ENCODE measurements at places on chromosomes 1 and 21. TPM values are rescaled to one million over a fixed set of nuclear protein-coding genes. Genes with fewer than 3 reads are reported as not detected.

DNA sequence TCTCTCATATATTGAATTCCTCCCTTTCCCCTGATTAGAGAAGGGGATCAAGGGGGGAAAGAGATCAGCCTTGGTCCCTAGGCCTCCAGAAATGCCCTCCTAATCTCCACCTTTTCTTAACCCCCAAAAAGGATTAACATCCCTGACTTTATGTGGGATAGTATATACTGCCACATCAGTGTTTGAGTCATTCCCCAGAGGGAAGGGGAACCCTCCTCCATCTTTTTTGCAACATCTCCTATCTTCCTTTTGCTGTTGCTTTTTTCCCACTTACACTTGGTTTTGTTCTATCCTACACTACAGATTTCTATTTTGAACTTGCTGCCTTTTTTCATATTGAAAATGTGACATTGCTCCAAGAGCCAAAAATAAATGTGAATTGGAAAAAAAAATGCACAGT, 65.4 kb upstream of the PODN start:
- peaks cover 3% of the 10 kb centered on the region for H3K27me3 ChIP-seq
- DNase-seq = no peak
- no peaks in the 10 kb centered on the region for H3K4me1 ChIP-seq
- no peaks in the 10 kb centered on the region for H3K36me3 ChIP-seq
- no peak overlapping the region for H3K4me3 ChIP-seq
- no peak overlapping the region for H3K27ac ChIP-seq

Gene CORT
- not detected for polyA plus RNA-seq

GRCh38 chr21:31414263-31415000, 70.4 kb upstream of the TIAM1 start:
- no peak for DNase-seq
- H3K36me3 ChIP-seq = peaks cover 6% of the 10 kb centered on the region
- no peak overlapping the region for H3K27ac ChIP-seq
- H3K27me3 ChIP-seq = no peaks in the 10 kb centered on the region
- H3K4me3 ChIP-seq = no peak overlapping the region

- H3K36me3 ChIP-seq = no peaks in the 10 kb centered on the region
- DNase-seq = no peak
- no peaks in the 10 kb centered on the region for H3K27me3 ChIP-seq
- peak overlapping the region; percentile 99 for H3K27ac ChIP-seq
Observed at GRCh38 chr21:33266789-33267135, 595 bp downstream of the IL10RB start.

Gene ACTA1
- not detected for polyA plus RNA-seq

DNA sequence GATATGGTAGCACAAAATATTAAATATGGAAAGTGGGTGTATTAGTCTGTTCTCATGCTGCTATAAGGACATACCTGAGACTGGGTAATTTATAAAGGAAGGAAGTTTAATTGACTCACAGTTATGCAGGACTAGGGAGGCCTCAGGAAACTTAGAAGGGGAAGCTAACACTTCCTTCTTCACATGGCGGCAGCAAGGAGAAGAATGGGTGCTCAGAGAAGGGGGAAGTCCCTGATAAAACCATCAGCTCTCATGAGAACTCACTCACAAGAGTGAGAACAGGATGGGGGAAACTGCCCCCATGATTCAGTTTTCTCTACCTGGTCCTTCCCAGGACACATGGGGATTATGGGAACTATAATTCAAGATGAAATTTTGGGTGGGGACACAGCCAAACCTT, 15.8 kb upstream of the BACE2 start:
- H3K27me3 ChIP-seq = peaks cover 7% of the 10 kb centered on the region
- H3K27ac ChIP-seq = no peak overlapping the region
- H3K4me1 ChIP-seq = peaks cover 21% of the 10 kb centered on the region
- no peak overlapping the region for H3K4me3 ChIP-seq

DNA sequence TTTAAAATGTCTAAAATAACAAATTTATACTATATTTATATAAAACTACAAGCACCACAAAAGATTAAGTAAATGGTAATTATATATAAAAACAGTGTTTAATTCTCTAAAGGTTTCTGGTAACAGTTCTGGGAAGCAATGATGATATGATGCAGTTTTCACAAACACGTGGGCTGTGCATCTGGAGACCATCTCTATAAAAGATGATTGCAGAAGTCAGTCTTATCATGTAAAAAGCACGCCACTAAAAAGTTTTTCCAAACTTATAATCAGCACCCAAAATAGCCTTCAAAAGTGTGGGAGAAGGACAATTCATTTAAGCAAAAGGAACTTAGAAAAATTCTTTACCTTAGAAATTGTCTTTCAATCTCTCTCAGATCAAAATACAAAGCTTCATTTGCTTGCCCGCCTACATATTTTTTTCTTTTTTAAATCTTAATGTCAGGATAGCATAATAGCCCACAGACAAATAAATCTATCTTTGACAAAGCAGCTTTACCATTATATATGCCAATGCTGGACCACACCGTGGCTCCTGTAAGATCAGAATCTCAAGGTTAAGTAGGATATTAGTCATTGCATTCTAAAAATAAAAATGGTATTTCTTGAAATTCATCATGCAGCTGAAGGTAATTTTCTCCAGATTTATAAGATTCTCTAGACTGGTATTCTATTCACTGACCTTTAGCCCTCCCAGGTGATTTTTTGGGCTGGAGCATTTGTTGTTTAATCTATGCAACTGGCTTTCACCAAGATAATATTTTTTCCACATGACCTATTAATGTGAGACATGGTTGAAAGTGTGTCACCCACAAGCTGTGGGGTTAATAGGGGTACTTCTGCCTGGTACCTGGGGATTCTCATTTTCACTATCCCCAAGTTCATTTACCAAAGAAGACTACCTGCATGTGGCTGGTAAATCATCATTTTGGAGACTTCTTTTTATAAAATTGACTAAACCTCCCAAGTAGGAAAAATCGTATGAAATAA, 189.6 kb upstream of the ST6GALNAC5 start:
- H3K4me3 ChIP-seq = no peak overlapping the region
- no peaks in the 10 kb centered on the region for H3K36me3 ChIP-seq
- H3K27ac ChIP-seq = no peak overlapping the region
- no peaks in the 10 kb centered on the region for H3K4me1 ChIP-seq
- no peaks in the 10 kb centered on the region for H3K27me3 ChIP-seq
- DNase-seq = no peak

- peaks cover 29% of the 10 kb centered on the region for H3K36me3 ChIP-seq
- no peak for DNase-seq
- no peak overlapping the region for H3K27ac ChIP-seq
- H3K4me3 ChIP-seq = peak overlapping the region; percentile 57
- no peaks in the 10 kb centered on the region for H3K27me3 ChIP-seq
- H3K4me1 ChIP-seq = peaks cover 13% of the 10 kb centered on the region
Observed at GRCh38 chr1:150928286-150928685, 2.1 kb downstream of the SETDB1 start.

DNA sequence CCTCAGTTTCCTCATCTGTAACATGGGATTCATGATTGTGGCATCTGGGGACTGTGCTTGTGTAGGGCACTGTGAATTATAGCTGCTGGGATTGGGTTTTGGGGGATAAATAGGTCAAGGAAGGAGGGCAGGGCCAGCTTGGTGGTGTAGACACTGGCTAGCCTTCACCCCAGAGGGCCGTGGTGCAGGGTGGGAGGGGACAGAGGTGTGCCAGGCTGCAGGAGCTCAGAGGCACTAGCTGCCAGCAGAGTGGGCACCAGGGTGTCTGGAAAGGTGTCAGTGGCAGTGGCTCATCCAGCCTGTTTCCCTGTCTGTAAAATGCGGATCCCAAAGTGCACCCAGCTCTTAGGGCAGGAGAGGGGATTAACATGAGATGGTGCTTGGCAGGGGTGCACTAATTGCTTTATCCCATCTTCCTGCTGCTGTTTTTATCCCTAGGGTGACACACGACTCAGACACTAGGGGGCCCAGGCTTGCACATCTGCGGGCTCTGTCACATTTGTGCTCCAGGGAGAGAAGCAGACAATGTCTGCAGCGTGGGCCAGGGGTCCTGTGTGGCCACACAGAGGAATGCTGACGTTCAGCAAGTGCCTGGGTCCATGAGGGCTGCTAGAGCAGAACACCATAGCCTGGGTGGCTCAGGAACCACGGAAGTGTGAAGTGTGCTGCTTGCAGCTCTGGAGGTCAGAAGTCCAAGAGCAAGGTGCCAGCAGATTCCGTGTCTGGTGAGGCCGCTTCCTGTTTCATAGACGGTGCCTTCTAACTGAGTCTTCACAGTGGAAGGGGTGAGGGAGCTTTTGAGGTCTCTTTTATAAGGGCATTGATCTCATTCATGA, 19.3 kb downstream of the OBSCN start:
- no peaks in the 10 kb centered on the region for H3K27me3 ChIP-seq
- H3K27ac ChIP-seq = no peak overlapping the region
- H3K36me3 ChIP-seq = peaks cover 43% of the 10 kb centered on the region

DNA sequence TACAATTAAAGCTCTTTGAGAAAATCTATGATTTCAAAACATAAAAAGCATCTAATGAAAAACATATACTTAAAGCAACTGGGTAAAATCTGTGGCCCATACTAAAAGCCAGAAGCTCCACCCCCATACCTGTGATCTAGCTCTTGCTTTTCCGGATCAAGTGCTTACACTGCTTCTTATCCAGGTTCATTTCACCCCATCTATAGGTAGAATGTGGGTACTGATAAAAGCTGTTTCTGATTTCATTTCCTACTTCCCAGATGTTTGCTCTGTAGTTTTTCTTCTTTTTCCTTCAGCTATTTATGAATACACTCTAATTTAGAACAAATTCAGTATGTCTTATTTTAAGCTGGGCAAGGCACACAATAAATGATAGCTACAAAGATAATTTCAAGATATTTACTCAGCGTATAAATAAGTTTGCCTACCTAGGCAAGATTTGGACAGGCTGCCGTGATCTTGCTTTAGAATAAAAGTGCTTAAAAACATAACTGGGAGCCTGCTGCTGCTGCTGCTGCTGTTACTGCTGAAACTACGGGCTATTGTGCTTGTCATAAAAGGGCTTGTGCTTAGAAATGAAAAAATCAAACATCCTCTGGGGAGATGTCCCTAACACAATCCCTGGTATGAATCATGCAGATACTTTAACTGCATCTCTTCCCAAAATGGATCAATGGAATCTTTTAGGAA, 2.1 kb downstream of the SIPA1L2 start:
- H3K27me3 ChIP-seq = peaks cover 36% of the 10 kb centered on the region
- no peak overlapping the region for H3K4me3 ChIP-seq
- H3K4me1 ChIP-seq = peaks cover 12% of the 10 kb centered on the region
- H3K36me3 ChIP-seq = no peaks in the 10 kb centered on the region

Gene SIM2
- not detected for polyA plus RNA-seq

Gene TMEM269
- not detected for polyA plus RNA-seq

- no peak overlapping the region for H3K4me3 ChIP-seq
- H3K36me3 ChIP-seq = no peaks in the 10 kb centered on the region
- H3K27ac ChIP-seq = no peak overlapping the region
- DNase-seq = no peak
- peaks cover 4% of the 10 kb centered on the region for H3K4me1 ChIP-seq
- peaks cover 5% of the 10 kb centered on the region for H3K27me3 ChIP-seq
Observed at GRCh38 chr1:244773513-244773912, 61.9 kb upstream of the COX20 start.

- no peak overlapping the region for H3K27ac ChIP-seq
- H3K27me3 ChIP-seq = no peaks in the 10 kb centered on the region
- no peaks in the 10 kb centered on the region for H3K4me1 ChIP-seq
Observed at GRCh38 chr1:193827516-193827915, 641.1 kb upstream of the B3GALT2 start.

GRCh38 chr1:110672001-110672752, 2.6 kb downstream of the KCNA3 start:
- peak overlapping the region; percentile 70 for H3K4me3 ChIP-seq
- H3K27me3 ChIP-seq = no peaks in the 10 kb centered on the region
- H3K27ac ChIP-seq = peak overlapping the region; percentile 97
- no peaks in the 10 kb centered on the region for H3K36me3 ChIP-seq
- DNase-seq = peak; percentile 44

- no peak overlapping the region for H3K4me3 ChIP-seq
- no peak for DNase-seq
- H3K4me1 ChIP-seq = peaks cover 18% of the 10 kb centered on the region
- no peaks in the 10 kb centered on the region for H3K27me3 ChIP-seq
- no peak overlapping the region for H3K27ac ChIP-seq
Observed at GRCh38 chr1:48735796-48736195, 40.9 kb downstream of the BEND5 start.

DNA sequence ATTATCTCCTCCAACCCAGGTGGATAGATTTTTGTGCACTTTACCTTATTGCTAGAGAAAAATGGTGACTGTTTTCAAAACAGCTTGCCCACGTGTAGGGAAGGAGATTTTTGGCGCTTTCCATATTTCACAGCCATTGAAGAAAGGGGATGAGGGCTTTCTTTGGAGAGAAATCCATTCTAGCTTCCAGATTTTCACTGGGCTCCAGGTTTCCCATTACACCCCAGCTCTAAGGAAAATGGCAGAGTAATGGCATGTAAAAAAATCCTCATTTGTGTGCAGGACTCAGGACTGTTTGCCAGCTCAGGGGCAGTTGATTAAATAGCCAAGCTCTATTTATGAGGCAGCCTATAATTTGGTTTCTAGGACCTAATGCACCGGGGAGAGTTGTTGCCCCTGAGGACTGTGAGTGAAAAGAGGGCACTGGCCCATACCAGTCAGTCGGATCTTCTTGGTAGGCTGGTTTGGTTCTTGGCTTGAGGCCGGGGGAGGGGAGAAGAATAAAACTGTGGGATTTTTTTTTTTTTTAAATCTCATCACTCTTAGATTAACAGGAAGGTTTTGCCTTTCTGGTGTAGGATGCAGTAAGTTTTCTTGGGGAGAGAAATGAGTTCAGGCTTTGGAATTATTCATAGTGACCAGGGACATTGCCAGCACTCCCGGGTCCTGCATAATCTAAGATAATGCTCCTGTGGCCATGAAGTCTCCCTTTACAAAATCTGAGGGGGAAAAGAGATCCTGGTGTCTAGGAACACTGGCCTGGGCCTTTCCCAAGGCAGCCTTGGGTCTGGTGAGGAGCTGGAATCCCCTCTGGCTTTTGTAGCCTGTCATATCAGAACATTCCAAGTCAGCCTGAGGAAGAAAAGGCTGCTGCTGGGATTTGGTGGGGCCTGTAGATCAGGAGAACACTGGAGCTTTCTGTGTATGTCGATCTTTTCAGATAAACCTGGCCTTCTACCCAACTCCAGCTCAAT, 1.9 kb upstream of the ARID1A start:
- H3K4me1 ChIP-seq = peaks cover 25% of the 10 kb centered on the region
- H3K27me3 ChIP-seq = no peaks in the 10 kb centered on the region

DNA sequence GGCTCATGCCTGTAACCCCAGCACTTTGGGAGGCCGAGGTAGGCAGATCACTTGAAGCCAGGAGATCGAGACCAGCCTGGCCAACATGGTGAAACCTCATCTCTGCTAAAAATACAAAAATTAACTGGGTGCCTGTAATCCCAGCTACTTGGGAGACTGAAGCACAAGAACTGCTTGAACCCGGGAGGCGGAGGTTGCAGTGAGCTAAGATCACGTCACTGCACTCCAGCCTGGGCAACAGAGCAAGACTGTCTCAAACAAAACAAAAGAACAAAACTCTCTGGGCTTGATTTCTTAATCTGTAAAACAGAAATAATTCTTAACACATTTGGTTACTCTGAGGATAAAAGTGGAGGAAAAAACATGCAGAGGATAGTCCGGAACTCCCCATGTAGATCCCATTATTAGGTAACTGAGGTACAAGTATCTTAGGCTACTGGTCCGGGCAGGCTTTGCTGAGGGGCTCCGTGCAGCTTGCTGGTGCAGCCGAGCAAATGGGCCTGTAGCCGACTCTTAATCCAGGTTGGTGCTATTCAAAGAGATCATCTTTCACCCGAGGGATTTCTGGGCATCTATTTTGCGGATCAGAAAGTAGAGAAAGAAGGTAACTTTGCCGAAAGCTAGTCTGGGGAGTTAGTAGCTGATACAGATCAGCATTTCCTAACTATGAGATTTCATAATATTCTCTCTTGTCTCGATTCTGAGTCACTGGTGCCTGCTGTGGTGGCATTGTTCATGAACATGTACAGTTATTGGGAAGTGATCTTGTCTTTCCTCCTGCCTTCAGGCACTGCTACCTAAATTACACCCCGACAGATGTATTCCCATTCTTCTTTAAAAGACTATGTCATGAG, 56.8 kb downstream of the NFIA start:
- H3K27ac ChIP-seq = no peak overlapping the region
- no peaks in the 10 kb centered on the region for H3K36me3 ChIP-seq

Gene PODN
- not detected for polyA plus RNA-seq

Gene SLC35F3
- polyA plus RNA-seq = not detected

Measured in naive B cell (primary cell).